ENCODE measurements at places on chromosomes 6 and 20.

- no peak for DNase-seq
Observed at GRCh38 chr6:160137989-160138835, 16.6 kb downstream of the SLC22A1 start.

- no peak for DNase-seq
Observed at GRCh38 chr20:49313283-49313682, 35.4 kb upstream of the ZNFX1 start.

- no peak for DNase-seq
Observed at GRCh38 chr6:138278326-138278725, 60.0 kb upstream of the PBOV1 start.

DNA sequence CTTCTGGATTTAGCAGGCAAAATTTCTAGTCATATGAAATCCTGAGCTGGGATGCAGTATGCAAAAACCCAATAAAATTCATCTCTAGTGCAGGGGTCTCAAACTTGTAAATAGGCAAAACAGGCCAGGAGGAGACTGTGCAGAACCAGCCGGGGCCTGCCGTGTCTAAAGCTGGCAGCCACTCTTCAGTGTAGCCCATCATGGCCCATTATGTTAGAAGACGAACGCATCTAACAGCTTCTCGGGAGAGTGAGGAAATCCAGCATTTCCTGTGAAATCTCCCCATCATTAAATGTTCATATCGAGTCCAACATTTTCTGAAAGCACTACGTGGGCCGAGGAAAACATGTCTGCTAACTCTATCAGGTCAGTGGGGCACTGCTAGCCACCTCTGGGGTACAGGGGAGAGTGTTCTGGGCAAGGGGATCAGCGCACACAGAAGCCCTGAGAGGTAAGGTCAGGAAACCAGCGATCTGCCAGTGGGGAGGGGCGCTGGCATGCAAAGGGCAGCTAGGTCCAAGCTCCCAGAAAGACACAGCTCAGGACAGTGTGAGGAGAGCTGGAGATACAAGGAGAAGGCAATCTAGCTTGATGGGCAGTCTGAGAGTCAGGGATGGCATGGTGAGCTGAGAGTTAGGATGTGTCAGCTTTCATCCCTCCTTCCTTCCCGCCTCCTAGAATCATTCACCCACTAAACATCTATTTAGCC lies 144.2 kb downstream of the PREX1 start:
- DNase-seq, result no peak

- DNase-seq, result no peak
Observed at GRCh38 chr20:51303731-51304670, 238.5 kb downstream of the NFATC2 start.

GRCh38 chr6:19135706-19136105 lies 701.5 kb upstream of the ID4 start:
- DNase-seq, result no peak

GRCh38 chr20:49843770-49844380 lies 31.2 kb downstream of the SLC9A8 start:
- DNase-seq, result no peak

GRCh38 chr6:13710552-13711323 lies 897 bp downstream of the RANBP9 start:
- no peak for DNase-seq

DNA sequence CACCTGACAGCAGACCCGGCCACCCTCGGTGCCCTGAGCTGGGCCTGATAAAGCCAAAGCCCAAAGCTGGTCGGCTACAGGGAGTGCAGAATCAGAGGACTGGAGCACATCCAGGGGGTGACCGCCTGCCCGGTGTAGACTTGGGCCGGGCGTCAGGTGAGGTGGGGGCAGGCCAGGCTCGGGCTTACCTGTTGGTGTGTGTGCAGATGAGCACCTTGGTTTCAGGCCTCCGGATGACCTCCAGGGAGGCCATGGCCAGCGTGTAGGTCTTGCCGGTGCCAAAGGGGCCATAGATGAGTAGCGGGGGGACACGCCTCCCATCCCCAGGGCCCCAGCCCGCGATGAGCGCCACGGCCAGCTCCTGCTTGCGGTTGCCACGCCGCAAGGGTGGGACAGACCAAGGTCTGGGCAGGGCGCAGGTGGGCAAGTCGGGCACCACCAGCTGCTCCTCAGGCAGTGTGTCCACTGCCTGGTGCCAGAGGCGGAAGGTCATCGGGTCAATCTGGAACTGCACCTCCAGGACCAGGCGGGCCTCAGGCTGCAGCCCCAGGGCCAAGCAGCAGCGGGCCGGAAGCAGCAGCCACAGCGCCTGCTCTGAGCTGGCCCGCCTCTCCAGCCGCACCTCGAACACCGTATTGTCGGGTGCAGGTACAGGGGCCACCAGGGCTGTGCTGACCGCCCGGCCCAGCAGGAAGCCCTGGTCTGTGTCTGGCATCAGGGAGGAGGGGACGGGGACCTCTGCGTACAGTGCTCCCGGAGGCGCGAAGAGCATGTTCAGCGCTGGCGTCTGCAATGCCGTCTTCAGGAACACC lies 5.7 kb downstream of the HELZ2 start:
- DNase-seq, result no peak

DNA sequence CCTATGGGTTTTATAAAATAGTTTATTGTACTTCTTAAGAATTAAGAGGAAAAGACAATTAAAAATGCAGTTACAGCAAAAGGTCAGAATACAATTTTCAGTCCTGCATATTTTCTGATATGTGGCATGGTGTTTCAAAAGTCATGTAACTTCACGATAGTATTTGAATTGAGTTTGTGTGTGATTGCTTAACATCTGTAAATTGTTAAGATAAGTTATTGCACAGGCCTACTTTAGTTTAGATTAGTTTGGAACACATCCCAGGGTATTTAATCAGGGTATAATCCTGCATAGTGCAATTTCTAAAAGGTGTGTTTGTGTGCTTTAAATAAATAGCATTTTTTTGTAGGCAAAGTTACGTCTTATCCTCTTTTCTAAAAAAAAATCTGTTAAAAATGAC lies 289.6 kb downstream of the RIMS1 start:
- no peak for DNase-seq

DNA sequence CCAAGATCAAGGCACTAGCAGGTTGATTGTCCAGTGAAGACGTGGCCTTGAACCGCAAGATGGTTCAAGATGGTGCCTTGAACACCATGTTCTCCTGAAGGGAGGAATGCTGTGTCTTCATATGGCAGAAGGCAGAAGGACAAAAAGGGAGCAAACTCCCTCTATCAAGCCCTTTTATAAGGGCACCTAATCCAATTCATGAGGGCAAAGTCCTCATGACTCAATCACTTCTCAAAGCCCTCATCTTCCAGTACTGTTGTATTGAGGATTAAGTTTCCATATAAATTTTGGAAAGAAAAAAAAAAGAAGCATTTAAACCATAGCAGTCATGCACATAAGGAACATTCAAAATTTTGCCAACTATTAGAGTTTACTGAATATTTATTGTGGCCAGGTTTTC lies 29.9 kb upstream of the TSPYL1 start:
- DNase-seq, result no peak

GRCh38 chr6:89080281-89081128 lies at the start of gene PNRC1:
TSS of gene PNRC1 (plus strand) at chr6:89080751. CDS start at chr6:89080895, 144 bp downstream.
- DNase-seq, result peak; percentile 62

GRCh38 chr6:15483060-15483459 lies 179.8 kb downstream of the DTNBP1 start:
- no peak for DNase-seq
